ENCODE measurements at places on chromosomes 1 and 21.
A peak's percentile ranks its signal among the peaks of the same experiment; 100 is the strongest.

GRCh38 chr1:168509210-168509609 is 34.6 kb downstream of the XCL2 start:
- no peak for DNase-seq

GRCh38 chr1:196690582-196690981 is 38.7 kb downstream of the CFH start:
- peak; percentile 37 for DNase-seq

DNA sequence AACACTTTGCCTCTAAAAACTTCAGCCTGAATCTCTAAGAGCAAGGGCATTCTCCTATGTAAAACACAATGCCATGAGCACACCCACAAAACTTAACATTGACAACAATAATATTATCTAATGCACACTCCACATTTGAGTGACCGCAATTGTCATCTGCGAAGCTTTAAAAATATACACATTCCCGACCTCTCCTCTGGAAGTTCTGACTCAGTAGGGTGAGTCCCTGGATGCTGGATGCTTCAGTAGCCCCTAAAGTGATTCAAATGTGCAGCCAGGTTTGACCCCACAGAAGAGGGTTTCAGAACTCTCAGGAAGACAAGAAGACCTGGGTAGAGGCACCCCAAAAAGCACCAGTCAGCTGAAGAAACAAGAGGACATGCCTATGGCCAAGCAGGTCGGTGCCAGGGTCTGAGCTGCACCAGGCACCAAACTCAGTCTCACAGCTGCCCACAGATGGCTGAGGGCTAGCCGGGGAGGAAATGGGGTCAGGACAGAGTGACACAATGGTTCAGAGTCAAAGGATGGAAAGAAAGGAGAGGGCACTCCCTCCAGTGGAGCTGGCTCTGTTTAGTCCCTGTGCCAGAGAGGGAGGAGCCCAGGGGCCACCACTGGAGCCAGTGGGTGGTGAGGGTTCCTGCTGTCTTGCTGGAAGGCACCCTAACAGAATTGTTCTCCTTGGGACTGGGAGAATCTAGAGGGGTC is 17.4 kb downstream of the PIK3C2B start:
- peak; percentile 7 for DNase-seq

DNA sequence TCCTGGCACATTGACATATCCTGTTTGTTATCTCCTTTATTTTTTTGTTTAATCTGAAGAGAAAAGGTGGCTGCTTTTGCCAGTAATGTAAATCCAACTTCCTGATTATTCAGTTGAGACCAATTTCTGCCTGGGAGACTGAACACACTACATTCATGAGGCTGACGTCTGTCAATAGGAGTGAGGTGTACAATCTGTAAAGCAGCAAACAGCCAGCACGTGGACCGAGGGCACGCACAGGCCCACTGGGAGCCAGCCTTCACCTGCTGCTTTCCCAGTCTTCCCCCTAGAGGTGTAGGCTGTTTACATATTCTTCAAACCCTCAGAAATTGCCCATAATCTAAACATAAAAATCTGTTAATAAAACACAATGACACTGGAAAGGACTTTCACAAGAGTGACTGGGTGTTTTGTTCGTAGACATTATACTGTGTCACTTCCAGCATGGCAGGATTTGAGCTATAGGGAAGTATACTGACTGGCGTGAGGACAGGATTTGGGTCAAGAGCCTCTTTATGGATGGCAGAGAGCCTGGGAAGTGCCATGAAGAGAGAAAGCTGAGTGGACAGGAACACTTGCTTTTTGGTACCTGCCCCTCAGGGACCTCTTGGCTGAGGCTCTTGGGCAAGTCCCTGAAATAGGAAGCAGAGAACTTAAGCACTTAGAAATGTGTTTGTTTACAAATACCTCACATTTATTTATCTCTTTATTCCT is 552.9 kb upstream of the CAMK1G start:
- DNase-seq = no peak

DNA sequence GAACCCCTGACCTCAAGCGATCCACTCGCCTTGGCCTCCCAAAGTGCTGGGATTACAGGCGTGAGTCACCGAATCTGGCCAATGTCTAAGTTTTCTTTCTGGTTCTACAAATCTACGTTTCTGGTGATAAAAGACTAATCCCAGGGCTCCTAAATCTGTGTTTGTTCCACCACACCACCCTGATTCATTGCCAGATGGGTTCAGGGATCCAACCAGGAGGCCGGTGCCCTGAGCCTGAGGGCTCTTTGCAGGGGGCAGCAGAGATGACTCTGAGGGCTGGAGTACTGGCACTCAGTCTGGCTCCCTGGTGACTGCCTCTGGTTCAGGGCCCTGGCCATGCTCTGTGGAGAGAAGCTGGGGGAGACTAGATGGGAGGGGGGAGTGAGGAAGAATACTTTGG is 10.5 kb upstream of the OPRD1 start:
- peak; percentile 56 for DNase-seq

DNA sequence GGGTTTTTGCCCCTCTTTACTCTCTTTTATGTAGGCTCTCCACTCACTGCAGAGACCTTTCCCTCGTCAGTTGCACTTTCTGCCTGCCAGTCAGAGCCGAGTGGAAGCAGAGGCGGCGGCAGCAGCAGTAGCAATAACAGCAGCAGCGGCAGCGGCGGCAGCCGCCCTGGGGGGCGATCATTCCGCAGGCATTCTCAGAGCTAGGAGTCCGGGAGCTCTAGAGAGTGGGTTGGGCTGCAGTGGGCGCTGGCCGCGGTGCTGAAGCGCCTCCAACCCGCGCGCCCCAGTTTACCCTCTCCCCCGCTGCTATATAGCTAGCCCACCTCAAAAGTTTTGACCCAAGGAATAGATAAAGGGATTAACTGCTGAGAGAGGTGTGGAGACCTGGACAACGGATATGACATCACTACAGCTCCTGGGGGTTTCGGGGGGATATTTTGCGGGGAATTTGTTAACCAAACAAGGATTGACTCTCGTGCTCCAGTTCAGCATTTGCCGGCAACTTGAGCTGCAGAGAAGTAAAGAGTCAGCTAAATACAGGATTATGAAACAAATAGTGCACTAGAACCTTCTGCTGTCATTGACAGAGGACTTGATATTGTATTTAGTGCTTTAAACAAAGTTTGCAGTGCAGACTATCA is at the start of gene OLFM3:
TSS of gene OLFM3 (minus strand) at position 102 of the 641 bp plus-strand sequence.
- peak; percentile 3 for DNase-seq

DNA sequence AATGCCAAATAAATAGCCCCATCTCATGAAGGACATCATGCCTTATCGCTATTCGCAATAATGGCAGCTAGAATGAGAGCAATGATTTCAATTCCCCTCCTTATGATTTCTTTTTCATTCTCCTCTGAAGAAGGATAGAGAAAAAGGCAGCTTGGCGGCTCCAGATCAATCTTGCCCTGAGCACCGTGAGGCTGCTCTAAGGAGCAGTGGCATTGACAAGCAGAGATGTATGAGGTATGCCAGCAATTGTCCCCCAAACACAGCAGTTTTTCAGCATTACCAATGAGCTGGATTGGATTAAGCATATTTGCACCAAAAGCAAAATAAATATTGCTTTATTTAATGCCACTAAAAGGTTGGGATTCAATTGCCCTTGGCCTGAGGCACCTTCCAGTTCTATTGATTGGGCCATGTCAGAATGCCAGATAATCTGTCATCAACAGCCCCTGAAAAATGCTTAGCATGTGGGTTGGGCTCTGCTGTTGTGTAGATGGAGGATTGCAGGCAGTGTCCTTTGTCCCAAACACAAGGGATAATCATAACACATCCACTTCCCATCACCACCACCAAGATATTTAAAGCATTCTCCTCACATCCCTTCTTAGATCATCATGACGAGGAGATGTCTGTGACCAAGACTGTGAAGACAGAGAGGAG is 135.7 kb downstream of the BEND5 start:
- DNase-seq = no peak

DNA sequence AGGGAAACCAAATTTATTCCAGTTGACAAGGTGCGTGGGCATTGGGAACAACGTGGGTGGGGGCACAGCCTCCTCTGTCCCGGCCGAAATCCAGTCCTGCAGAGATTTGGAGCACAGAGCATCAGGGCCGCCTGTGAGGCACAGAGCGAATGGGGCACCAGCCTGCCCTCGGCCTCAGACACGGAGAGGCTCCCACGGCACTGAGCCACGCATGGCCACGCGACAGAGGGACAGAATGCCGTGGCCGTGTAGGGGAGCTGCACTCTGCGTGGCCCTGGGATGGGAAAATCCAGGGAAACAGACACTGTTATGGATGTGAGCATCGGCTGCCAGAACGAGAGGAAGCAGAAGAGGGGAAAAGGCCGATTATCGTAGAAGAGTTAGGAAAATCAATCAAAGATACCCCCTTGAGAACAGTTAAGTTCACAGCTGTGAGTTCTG is 13.5 kb upstream of the C1orf159 start:
- no peak for DNase-seq

- peak; percentile 47 for DNase-seq
Observed at GRCh38 chr1:19344372-19344810, 32.3 kb downstream of the SLC66A1 start.

DNA sequence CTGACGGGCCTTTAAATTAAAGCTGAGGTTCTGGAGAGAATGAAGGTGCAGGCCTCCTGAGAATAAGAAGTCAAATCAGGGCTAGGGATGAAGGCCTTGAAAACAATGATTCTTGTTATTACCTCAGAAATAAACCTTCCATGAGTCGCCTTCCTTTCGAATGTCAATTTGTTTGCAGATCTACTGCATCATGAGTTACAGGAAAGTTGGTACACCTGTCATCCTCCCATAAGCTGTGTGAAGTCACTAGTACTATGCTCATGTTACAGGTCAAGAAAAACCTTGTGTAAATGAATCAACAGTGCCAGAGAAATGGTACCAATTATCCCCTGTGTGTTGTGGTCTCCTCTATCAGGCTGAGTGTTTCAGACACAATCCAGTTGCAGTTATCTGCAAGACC is 281.2 kb upstream of the PLXNA2 start:
- DNase-seq = no peak

- DNase-seq = no peak
Observed at GRCh38 chr1:227790034-227790400, 25.5 kb upstream of the PRSS38 start.

- DNase-seq = no peak
Observed at GRCh38 chr1:74549932-74550331, 37.5 kb upstream of the LRRC53 start.

DNA sequence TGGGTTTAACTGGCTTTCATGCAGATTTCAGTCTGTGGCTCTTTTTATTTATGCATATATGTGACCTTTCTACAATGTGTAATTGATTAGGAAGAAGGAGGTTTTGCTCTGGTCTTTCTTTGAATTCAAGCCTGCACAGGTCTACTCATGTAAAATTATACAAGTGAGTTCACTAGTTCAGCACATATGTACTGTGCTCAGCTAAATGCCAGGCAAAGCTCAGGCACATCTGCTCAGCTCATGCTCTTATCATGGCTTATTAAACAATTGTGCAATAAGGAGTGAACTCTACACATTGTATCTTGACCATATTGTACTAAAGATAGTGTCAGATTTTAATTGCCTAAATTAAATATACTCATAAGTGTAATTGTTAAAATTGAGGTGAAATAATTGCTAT is 378.4 kb downstream of the ADGRL2 start:
- DNase-seq = no peak

DNA sequence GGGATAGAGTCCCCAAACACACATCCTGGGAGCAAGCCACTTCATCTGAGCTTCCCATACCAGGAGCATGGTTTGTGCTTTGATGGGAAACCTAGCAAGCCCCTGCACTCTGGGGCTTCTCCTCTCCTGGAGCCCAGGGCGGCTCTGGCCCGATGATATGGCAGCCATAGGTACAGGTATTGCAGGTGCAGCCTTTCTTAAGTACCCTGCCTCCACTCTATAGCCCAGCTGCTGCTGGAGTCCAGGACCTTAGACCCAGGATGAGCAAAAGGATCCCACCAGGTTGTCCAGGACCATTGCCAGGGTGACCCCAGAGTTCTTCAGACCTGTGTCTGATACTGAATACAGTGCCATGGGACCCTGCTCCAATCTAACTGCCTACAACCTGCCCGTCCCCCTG is 4.2 kb downstream of the C1orf226 start:
- no peak for DNase-seq

DNA sequence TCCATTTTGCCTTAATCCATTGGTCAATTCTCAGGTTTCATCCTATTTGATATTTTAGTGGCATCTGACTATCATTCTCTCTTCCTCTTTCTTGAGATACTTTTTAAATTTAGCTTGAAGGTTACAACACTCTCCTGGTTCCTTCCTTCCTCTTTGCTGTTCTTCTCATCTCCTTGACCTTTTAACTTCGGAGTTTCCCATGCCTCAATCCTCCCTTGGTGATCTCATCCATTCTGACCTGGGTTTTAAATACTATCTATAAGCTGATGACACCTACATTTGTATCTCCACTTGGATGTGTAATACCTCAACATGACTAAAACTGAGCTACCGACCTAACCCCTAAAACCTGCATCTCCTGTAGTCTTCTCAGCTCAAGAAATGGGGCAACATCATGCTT is 4.8 kb upstream of the ZNF687 start:
- no peak for DNase-seq

DNA sequence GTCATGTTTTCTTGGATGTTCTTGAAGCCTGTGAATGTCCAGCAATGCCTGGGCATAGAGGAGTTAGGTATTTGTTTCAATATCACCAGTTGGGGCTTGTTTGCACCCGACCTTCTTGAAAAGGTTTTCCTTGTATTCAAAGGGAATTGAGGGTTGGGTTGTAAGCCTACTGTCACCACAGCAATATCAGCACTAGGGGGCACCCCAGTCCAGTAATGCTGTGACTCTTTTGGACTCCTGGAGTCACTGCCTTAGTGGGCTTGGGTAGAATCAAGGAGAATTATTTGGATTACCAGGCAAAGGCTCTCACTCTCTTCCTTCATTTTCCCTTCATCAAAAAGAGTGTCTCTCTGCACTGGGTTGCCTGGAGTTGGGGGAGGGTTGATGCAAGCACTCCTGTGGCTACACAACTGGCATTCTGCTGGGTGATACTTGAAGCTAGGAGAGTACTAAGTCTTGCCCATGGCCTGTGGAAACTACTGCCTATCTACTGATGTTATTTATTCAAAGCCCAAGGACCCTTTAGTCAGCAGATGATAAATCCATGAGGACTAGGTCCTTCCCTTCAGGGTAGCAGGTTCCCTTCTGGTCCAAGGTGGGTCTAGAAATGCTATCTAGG is 34.5 kb downstream of the OR10R2 start:
- DNase-seq = peak; percentile 13

DNA sequence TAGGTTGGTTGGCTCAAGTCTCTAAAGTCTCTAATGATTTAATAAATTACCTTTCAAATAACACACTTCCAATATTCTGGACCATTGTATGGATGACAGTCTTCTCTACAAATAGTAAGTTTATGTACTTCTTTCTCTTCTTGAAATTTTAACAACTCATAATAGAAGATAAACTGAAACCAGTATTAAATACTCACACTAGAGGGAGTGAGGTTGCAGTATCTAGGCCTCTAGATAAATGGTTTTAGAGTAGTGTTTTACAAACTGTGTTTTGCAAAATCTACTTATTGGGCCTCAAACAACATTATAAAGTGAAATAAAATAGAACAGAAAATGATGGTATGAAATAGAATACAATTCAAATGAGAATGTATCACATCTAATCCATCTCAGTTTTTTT is 479.9 kb upstream of the BRINP3 start:
- DNase-seq = no peak
